ENCODE measurements at places on chromosomes 7 and 10.

GRCh38 chr10:104424719-104425118, 71.1 kb downstream of the CFAP58 start:
- no peak for DNase-seq

DNA sequence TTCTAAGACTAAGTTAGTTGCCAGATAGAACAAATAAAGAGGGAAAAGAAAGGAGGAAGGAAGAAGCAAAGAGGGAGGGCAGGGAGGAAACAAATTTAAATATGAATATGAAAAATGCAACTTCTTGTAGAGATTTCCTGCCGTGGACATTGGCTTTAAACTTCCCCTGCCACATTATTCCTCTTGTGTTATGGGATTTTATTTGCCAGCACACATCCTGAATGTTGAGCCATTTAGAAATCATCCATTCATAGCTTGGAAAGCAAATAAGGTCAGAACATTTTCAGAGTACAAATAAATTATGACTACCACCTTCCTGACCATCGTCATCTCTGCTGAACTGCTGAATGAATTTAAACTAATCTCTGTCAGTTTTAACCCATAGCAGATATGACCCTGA, 911.9 kb upstream of the LRRN3 start:
- no peak for DNase-seq

GRCh38 chr10:89095701-89096391, 105.2 kb downstream of the FAS start:
- no peak for DNase-seq

GRCh38 chr7:147485660-147486210, 1104.8 kb upstream of the C7orf33 start:
- DNase-seq, result no peak

GRCh38 chr7:34486371-34486770, 171.6 kb upstream of the NPSR1 start:
- DNase-seq, result no peak

- no peak for DNase-seq
Measured at GRCh38 chr7:91344911-91345310, 80.7 kb downstream of the FZD1 start.

DNA sequence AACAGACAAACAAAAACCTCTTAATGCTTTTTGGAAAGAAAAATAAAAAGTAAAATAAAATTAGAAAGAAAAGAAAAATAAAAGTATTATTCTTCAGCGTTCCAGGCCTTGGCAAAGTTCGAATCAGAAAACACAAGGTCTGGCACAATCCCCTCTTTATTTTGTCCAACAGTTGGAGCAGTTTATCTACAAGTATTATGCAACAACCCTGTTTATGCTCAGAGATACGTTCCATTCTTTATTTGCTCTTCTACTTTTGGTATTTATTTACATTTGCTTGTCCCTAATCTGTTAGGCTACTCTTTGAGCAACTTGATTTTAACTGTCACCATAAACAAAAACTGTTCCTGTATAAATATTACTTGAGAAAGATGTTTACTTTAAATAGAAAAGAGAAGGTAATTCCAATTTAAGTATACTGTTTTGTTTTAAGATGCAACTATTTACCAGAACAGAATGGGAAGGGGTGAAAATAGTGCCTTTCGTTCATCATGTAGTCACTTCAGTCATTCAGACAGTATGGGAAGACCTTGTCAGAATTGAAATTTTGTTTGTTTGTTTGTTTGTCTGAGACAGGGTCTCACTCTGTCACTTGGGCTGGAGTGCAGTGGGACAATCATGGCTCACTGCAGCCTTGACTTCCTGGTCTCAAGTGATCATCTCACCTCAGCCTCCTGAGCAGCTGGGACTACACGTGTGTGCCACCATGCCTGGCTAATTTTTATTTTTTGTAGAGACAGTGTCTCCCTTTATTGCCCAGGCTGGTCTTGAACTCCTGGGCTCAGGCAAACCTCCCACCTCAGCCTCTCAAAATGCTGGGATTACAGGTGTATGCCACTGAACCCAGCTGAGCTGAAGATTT, 5.7 kb downstream of the PDK4 start:
- DNase-seq, result no peak

All from fibroblast of upper back skin (primary cell).